Glutamatergic neuron (in vitro differentiated cells): ENCODE measurements at places on chromosomes 16 and 17.

GRCh38 chr17:62625870-62626200 is 1.6 kb upstream of the MRC2 start:
- DNase-seq: no peak

GRCh38 chr17:41024697-41025096 is 2.3 kb downstream of the KRTAP1-5 start:
- DNase-seq: no peak

DNA sequence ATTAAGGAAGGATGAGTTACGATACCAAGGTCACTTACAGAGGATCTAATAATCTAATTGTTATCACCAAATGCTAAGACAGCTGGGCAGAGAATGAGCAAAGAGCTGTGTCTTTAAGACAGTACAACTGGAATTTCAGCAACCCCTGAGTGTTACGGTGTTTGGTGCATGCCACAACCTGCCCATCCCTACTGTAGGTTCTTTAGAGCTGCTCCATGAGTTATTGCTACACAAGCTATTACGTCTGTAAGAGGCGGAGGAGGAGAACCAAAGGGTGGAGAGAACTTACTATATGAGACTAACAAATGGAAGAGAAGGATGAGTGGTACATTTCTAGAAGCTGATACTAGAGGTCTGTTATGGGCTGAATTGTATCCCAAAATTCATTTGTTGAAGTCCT is 14.2 kb upstream of the C17orf78 start:
- DNase-seq: no peak

GRCh38 chr17:43676471-43676870 is 14.7 kb upstream of the MEOX1 start:
- no peak for DNase-seq

DNA sequence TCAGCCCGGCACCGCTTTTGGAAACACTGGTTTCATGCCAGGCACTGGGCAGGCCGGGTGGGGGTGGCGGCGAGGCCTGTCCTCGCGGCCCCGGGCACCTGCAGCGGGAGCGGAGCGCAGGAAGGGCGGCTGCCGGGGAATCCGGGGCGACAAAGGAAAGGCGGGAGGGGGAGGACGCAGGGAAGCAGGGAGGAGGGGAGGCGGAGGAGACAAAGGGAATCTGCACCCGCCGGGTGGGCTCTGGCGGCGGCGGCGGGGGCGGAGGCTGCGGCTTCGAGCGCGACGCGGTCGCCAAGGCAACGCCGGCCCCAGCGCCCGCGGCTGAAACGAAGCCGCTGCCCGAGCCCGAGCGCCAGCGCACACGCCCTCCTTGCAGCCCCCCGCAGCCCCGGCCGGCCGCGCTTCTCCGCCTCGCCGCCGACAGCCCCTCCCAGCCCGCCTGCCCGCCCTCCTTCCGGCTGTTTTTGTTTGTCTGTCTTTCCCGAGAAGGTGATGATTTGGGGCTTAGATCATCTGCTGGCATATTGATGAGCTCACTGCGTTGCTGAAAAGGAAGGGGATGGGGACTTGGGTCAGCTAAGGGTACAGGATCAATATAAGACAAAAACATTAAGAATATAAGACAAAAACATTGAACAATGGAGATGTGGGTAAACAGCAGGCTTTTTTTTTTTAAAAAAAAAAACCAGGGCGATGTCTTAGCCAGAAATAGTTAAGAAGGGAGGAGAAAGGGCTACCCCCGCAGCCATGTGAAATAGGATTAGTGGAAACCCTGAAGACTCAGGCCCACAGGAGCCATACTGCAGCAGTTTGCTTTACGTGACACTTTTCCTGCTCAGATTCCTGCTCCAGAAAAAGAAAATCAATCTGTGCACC is 32.7 kb downstream of the CDK5R1 start:
- DNase-seq: peak; percentile 91

DNA sequence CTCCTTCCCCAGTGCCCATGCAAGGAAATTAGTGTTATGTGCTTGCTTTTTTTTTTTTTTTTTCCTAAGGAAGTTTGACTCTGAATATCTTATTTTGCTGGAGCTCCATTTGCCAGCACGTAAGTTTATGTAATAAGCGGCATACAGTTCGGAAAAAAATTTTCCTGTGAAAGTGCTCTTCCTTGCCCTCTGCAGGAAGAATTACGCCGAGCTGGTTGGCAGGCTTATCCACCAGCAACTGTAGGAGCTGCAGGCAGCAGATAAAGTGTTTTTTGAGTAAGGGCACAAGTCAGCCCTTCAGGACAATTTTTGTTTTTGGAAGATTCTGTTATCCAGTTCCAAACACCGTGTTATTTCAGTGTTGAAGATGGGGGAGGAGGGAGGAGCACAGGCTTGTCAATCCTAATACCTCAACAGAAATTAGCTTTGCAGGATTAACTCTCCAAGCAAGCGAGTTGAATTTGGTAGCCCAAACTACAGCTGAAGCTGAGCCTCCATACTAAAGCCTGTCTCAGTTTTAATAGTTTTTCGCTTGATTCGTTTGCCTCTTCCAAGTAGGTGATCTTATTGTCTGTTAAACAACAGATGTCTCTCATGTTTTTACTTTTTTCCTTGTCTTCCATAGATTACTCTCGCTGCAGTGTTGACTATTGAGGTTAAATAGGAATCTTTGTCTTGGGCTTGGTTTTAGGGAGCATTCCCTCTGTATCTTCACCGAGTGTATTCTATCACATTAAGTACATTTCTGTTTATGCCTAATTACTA is 1.1 kb downstream of the SPECC1 start:
- DNase-seq: peak; percentile 35

- DNase-seq: no peak
Measured at GRCh38 chr16:48592839-48593429, 17.0 kb downstream of the N4BP1 start.

- no peak for DNase-seq
Measured at GRCh38 chr17:17666111-17666714, 15.0 kb upstream of the RAI1 start.

- DNase-seq: no peak
Measured at GRCh38 chr17:15918261-15918660, 26.7 kb upstream of the ADORA2B start.

DNA sequence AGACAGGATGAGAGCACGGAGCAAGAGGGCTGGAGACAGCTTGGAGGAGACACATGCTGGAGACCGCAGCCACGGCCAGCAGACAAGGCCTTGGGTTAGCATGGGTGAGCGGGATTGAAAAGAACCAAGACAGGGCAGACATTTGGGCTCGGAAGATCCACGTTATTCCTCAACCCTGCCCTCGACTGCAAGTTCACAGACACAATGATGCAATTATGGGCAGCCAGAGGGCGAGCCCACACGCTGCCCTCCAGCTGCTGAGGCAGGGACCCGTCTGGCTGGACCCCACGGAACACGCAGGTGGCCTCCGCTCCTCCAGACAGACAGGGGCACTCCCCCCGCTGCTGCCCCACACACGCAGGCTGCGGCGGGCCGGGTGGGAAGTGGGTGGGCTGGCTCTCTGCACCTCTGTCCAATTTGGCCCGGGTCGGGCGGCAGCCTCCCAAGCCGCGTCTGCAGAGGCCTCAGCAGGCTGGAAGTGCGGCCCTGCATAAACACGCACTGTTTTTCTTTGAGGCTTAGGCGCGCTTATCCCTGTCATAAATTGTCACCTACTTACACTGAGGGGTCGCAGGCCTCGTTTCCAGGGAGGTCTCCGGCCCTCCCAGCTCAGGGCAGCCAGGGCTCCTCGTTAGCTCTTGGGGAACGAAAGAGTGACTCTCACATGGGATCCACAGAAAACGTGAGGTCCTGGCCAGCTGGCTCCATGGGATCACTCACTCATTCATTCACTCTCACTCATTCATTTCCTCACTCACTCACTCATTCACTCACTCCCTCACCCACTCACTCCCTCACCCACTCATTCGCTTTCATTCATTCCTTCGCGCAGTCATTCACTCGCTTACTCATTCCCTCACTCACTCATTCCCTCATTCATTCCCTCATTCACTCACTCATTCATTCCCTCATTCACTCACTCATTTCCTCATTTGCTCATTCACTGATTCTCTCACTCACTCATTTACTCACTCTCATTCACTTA is 303.9 kb downstream of the C16orf95 start:
- peak; percentile 27 for DNase-seq

- DNase-seq: no peak
Measured at GRCh38 chr16:8631818-8632465, 10.4 kb downstream of the METTL22 start.

DNA sequence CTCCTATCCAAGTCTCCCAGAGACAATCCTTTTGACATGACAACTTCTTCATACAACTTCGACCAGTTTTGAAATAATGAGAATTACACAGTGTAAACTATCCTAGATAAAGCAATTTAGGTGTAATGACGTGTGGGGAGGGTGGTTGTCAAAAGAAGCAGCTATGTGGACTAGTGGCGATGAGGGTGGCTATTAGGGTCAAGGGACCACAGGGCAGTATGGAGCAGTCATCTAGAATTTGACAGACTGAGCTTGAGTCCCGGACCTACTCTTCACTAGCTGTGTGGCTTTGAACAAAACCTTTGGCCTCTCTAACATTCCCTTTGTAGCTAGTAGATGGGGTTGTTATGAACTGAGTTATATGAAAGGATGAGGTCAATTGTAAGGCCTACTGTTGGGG is 247.1 kb downstream of the HAPSTR1 start:
- DNase-seq: no peak

DNA sequence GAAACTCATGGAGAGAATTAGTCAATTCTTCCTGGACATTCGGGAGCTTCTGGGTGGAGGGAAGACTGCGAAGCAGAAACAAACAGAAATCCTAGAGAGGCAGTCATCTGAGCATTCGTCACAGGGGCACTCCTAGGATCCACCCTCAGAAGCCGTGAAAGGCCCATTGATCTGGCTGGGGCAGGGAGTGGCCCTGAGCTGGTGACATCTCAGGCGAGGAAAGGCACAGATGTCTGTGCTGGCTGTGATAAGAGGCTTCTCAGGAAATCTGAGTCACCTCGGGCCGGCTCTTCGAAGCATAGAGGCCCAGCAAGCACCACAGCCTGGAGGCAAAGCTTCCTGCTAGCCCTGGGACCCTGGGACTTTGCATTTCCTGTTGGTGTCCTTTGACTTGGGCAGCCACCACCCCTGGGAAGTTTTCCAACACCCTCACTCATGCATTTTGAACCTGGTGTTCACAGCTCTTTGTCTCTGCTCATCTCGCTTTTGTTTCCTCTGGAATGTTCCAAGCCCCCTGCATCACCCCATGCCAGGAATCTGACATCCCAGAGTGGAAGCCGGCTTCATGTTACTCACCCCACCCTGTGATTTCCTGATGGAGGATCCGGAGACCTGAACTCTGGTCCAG is 23.3 kb upstream of the CDRT4 start:
- DNase-seq: peak; percentile 28

GRCh38 chr17:9842057-9842758 is 16.5 kb downstream of the GLP2R start:
- no peak for DNase-seq

- no peak for DNase-seq
Measured at GRCh38 chr16:24507959-24508480, 31.3 kb upstream of the RBBP6 start.

- DNase-seq: no peak
Measured at GRCh38 chr17:7261379-7262191, 693 bp downstream of the CLDN7 start.

GRCh38 chr17:33438578-33438977 is 145.5 kb upstream of the ASIC2 start:
- no peak for DNase-seq

DNA sequence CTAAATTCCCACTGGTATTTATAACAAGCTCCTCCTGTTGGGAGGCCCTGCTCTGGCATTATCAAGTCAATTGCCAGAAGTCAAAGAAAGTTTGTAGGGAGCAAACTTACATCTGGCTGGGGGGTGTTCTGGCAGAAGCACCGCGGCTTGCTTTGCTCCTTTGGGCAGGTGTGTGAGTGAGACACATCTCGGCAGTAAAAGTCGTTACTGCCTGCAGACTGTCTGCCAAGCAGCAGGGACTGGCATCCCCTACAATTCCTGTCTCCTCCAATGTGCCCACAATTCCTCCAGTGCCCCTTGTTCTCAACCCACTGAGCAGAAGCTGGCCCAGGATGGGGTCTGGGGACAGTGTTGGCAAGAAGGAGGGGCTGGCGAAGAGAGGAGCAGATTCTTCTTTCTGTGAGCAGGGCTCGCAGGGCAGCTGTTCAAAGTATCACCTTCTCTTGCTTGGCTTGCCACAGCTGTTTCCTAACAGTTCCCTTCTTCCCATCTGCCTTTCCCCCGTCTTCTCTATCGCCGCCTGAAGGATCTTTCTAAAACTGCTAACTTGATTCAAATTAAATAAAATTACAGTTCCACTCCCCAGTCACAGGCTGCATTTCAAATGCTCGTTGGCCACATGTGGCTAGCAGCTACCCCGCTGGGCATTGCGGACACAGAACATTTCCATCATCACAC is 30.2 kb downstream of the SPACA3 start:
- no peak for DNase-seq

GRCh38 chr16:77273-77806 is 685 bp upstream of the MPG start:
- DNase-seq: peak; percentile 65

DNA sequence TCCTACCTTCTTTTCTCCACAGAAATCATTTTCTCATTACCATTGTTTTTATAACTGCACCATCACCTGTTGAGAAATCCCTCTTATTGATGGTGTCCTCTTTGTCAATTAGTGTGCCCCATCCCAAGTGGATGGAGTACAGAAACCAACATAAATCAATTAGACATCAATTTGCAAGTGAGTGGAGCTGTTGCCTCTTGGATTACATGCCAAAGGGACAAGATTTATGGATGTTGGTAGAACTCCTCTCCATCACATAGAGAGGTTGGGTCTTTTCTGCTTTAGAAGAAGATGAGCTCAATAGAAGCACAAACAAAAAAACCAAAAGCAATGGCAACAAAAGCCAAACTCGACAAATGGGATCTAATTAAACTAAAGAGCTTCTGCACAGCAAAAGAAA is 973.5 kb downstream of the CDH11 start:
- no peak for DNase-seq

- no peak for DNase-seq
Measured at GRCh38 chr17:42106009-42106408, 6.5 kb downstream of the DHX58 start.

DNA sequence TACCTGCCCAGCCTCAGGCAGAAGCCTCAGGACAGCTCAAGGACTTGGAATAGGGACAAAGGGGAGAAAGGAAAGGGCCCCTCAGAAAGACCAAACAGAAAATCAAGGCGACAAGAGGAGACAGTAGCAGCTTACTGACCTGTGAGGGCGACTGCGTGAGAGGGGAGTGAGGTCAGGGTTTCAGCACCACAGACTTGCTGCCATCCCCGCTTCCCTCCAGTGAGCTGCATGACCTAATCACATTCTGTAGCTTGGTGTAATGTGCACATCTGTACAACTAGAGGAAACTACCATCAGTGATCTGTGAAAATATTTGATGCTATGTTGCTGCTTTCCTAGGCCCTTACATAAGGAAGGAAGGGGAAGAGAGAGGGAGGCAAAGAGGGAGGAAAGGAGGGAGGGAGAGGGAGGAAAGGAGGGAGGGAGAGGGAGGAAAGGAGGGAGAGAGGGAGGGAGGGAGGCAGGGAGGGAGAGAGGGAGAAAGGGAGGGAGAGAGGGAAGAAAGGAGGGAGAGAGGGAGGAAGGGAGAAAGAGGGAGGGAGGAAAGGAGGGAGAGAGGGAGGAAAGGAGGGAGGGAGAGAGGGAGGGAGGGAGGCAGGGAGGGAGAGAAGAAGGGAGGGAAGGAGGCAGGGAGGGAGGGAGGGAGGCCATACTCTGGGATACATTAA is 404.9 kb upstream of the CDH5 start:
- no peak for DNase-seq

- no peak for DNase-seq
Measured at GRCh38 chr16:11613381-11614303, 26.9 kb upstream of the LITAF start.
